Stomach (tissue), 19 donors: ENCODE measurements at places on chromosomes 5 and 9. TPM values are rescaled to one million over a fixed set of nuclear protein-coding genes. Genes with fewer than 3 reads are reported as not detected.
A peak's percentile ranks its signal among the peaks of the same experiment; 100 is the strongest.

DNA sequence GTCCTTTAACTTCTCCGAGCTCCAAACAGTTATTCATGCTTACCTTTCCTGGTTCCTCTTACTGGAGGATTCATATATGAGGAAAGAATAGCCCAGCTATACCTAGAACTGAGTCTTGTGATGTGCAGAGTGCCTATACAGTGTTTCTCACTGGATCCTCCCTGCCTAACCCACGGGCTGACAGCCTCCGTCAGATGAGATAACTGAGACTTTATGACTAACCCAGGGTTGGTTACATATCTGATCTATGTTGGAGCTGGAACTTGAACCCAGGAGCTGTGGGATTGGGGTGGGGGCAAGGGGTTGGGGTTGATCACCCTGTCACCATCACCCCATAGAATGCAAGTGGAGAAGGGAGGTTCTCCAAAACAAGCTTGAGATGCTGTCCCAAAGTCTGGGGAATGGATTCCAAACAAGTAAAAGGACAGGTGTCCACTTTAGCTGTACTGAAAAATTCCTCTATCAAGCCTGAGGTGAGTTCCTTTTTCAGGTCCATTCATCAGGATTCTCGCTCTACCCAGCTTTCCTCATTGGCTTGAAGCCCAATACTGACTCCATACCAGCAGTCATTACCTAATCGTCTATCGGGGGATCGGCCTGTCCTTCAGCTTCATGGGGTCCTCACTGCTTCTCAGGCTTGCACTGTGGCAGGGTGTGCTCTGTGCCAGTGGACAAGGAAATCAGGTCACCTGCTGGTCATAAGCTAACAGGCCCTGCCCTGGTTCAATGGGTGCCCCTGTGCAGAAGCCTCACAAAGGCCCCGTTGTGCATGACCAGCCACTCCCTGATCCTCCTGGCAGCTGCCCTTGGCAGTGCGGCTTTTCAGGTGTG lies 100.6 kb downstream of the ARHGAP26 start:
- H3K36me3 ChIP-seq = no peaks in the 10 kb centered on the region
- peak; percentile 86 for DNase-seq
- peak overlapping the region; percentile 78 for H3K27ac ChIP-seq

- H3K27ac ChIP-seq = no peak overlapping the region
- no peak overlapping the region for H3K4me3 ChIP-seq
- no peaks in the 10 kb centered on the region for H3K36me3 ChIP-seq
- H3K27me3 ChIP-seq = no peaks in the 10 kb centered on the region
- H3K4me1 ChIP-seq = no peaks in the 10 kb centered on the region
Observed at GRCh38 chr9:118618084-118618483, 751.2 kb downstream of the BRINP1 start.

The OR13C9 gene
- not detected for polyA plus RNA-seq

GRCh38 chr5:141382469-141383294 lies at the start of gene PCDHGA7:
TSS of gene PCDHGA7 (plus strand) at chr5:141382742. CDS start at chr5:141382900, 158 bp downstream.
- no peaks in the 10 kb centered on the region for H3K4me1 ChIP-seq
- DNase-seq = no peak
- H3K36me3 ChIP-seq = no peaks in the 10 kb centered on the region
- H3K27me3 ChIP-seq = no peaks in the 10 kb centered on the region
- no peak within 1 kb of the TSS for H3K27ac ChIP-seq
- H3K4me3 ChIP-seq = peak within 1 kb of the TSS; percentile 8

DNA sequence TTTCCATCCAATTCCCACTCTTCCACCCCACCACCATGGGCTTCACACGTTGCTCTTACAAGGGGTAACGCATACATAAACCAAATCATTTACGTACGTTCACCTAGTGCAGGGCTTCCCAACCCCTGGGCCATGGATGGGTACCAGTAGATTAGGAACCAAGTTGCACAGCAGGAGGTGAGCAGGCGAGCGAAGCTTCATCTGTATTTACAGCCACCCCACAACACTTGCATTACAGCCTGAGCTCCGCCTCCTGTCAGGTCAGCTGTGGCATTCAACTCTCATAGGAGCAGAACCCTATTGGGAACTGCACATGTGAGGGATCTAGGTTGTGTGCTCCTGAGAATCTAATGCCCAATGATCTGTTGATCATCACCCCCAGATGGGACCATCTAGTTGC lies 82.3 kb downstream of the CEMIP2 start:
- H3K4me3 ChIP-seq = no peak overlapping the region
- peaks cover 67% of the 10 kb centered on the region for H3K36me3 ChIP-seq
- H3K4me1 ChIP-seq = peaks cover 36% of the 10 kb centered on the region
- no peak for DNase-seq
- H3K27ac ChIP-seq = no peak overlapping the region

The FOXD4L4 gene
- polyA plus RNA-seq = not detected

DNA sequence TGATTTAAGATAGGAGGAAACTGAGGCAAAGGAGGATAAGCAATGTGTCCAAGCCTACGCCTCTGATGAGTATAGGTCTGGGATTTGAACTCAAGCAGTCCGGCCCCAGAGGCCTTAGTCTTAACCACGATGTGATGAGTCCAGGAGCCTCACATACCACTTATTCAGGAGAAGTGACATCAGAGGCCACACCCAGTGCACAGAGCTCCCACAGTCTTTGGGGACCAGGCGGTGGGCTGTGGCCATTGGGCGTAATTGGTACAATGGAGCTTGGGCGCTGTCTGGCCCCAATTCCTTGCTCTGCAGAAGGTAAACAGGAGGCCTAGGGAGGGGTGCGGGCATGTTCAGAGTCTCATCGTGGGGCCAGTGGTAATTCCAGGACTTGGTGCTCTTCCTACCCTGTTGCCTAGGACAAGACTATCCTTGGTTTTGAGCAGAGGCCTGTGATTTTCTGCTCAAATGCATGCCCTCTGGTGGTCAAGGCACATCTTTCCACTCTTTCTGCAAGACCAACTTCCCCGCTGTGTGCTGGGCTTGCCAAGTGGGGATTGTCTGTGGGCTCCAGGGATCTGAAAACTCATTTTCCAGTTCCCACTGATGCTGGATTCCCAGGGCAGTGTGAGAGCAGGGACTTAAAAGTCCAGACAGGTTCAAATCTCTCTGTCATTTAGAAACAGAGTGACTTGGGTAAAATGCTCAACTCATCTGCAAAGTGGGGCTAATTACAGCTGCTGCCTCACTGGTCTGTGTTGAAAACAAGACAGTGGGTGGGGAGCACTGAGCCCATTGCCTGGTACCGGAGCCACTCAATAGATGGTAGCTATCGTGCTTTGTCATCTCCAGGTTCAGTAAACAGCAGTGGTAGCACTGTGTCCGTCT lies 15.8 kb downstream of the NDST1 start:
- H3K4me3 ChIP-seq = no peak overlapping the region
- no peaks in the 10 kb centered on the region for H3K27me3 ChIP-seq
- H3K27ac ChIP-seq = peak overlapping the region; percentile 45
- DNase-seq = peak; percentile 85
- peaks cover 40% of the 10 kb centered on the region for H3K4me1 ChIP-seq

- DNase-seq = no peak
- H3K4me1 ChIP-seq = no peaks in the 10 kb centered on the region
Observed at GRCh38 chr9:117763314-117763713, 59.1 kb downstream of the TLR4 start.

GRCh38 chr5:107282061-107282460 lies 388.7 kb downstream of the EFNA5 start:
- H3K4me3 ChIP-seq = no peak overlapping the region
- DNase-seq = no peak
- no peak overlapping the region for H3K27ac ChIP-seq
- no peaks in the 10 kb centered on the region for H3K4me1 ChIP-seq
- H3K36me3 ChIP-seq = no peaks in the 10 kb centered on the region

GRCh38 chr9:37920471-37921167 lies 16.7 kb upstream of the SLC25A51 start:
- no peak for DNase-seq
- H3K4me3 ChIP-seq = no peak overlapping the region
- H3K27me3 ChIP-seq = no peaks in the 10 kb centered on the region
- no peak overlapping the region for H3K27ac ChIP-seq
- H3K36me3 ChIP-seq = peaks cover 36% of the 10 kb centered on the region

- no peaks in the 10 kb centered on the region for H3K27me3 ChIP-seq
- H3K27ac ChIP-seq = no peak overlapping the region
- no peak for DNase-seq
Observed at GRCh38 chr5:152641970-152642805, 237.1 kb upstream of the NMUR2 start.

- no peak overlapping the region for H3K27ac ChIP-seq
- H3K27me3 ChIP-seq = no peaks in the 10 kb centered on the region
- no peaks in the 10 kb centered on the region for H3K36me3 ChIP-seq
- no peaks in the 10 kb centered on the region for H3K4me1 ChIP-seq
Observed at GRCh38 chr5:110401881-110402280, 324.6 kb downstream of the TMEM232 start.

The PCDHGA9 gene
- not detected for polyA plus RNA-seq

- no peak overlapping the region for H3K27ac ChIP-seq
- peaks cover 3% of the 10 kb centered on the region for H3K4me1 ChIP-seq
- no peak for DNase-seq
Observed at GRCh38 chr9:13424872-13425271, 145.4 kb upstream of the MPDZ start.

GRCh38 chr9:110954822-110955291 lies 83.4 kb downstream of the LPAR1 start:
- H3K27ac ChIP-seq = no peak overlapping the region
- H3K36me3 ChIP-seq = no peaks in the 10 kb centered on the region
- H3K4me3 ChIP-seq = no peak overlapping the region
- no peaks in the 10 kb centered on the region for H3K27me3 ChIP-seq
- DNase-seq = no peak

DNA sequence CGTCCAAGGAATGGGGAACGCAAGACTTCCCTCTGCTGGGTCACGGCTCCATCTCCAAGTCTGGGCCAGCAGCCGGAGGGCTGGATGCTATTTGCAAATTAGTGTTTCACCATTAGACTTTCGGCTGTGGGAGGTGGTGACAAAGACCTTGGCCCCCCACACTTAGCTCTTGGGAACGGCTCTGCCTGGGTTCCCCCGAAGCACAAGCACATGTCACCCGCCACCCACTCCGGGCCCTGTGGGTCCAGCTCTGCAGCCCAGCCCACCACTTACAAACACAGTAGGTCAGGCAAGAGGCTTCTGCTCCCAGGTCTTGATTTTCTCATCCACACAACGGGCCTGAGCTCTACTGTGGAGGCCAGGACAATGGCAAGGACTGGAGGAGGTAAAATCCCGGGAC lies 25.8 kb upstream of the TMEM250 start:
- no peak overlapping the region for H3K4me3 ChIP-seq
- no peak for DNase-seq
- no peak overlapping the region for H3K27ac ChIP-seq
- no peaks in the 10 kb centered on the region for H3K4me1 ChIP-seq
- no peaks in the 10 kb centered on the region for H3K36me3 ChIP-seq

DNA sequence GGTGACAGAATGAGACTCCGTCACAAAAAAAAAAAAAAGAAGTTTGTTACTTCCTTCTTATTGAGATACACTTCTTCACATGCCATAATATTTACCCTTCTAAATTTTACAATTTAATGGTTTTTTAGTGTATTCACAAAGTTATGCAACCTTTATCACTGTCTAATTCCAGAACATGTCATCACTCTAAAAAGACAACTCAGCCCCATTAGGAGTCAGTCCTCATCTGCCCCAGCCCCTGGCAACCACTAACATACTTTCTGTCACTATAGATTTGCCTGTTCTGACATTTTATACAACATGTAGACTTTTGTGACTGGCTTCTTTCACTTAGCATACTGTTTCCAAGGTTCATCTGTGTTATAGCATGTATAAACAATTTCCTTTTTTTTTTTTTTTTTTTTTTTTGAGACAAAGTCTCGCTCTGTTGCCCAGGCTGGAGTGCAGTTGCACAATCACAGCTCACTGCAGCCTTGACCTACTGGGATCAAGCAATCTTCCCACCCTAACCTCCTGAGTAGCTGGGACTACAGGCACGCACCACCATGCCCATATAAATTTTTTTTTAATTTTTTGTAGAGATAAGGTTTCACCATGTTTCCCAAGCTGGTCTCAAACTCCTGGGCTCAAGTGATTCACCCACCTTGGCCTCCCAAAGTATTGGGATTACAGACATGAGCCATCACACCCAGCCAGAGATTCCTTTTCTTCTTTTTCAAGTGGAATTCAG lies 18.0 kb downstream of the AQP3 start:
- no peak overlapping the region for H3K4me3 ChIP-seq
- H3K27me3 ChIP-seq = no peaks in the 10 kb centered on the region
- H3K27ac ChIP-seq = no peak overlapping the region
- no peaks in the 10 kb centered on the region for H3K4me1 ChIP-seq

The GFI1B gene
- not detected for polyA plus RNA-seq
